NCI-H1436 (cell line): ENCODE measurements at places on chromosomes 3 and 15.

- DNase-seq, result no peak
Measured at GRCh38 chr3:44326019-44326418, 12.5 kb upstream of the TCAIM start.

DNA sequence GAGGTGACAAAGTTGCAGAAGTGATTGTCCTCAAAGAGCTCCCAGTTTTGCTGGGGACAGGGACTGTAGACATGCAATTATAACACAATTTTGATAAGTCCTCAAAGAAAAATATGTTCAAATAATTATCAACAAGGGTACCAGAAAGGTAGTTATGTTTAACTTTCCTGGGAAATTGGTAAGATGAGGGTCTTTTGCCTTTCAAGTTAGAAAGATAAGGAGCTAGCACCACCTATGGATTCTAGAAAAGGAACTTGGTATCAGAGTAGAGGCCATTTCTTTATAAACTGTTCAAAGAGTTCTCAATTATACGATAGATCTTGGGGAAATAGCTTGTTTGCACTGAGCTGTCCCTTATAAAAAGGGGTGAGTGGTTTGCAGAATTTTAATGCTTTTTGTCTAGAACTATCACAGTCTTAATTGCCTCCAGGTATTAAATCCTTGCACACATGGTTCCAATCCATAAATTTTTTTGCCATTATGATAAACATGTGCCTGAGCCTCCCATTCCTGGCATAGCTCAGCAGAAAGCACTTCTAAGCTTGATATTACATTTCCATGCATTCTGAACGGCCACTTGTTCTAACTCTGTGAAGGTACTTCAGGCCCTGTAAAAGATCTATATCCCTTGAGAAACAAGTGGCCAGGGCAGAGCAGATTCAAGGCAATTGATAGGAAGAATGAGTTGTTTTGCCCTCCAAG is 247.5 kb upstream of the LRIG1 start:
- no peak for DNase-seq

DNA sequence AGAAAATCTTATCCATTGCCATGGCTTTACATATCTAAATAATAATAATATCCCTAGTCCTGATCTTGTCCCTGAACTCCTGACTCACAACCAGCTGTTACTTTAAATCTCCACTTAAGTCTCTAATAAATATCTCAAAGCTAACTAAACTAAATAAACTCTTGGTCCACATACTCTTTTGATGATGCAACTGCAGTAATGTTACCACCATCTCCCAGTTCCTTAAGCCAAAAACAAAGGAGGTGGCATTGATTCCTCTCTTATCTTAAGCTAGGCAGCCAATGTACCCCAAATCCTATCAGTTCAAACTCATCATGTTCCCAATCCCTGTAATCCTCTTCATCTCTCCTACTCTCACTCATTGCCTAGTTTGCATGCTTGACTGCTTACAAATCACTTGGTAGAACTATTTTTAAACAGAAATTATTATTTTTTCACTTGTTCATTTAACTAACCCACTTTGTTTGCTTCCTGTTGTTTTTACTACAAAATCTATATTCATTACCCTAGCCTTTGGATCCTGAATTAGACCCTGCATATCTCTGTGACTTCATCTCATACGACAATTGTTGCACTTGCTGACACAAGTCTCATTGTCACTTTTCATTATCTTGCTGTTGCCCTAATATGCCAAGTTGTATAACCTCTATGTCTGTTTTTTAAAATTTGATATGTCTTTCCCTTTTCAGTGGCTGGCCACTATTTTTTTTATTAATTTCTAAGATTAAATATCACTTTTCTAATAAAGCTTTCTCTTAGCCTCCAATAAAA is 462.2 kb downstream of the ZPLD1 start:
- no peak for DNase-seq

GRCh38 chr3:4776399-4776979 is 202.7 kb upstream of the BHLHE40 start:
- DNase-seq, result no peak

DNA sequence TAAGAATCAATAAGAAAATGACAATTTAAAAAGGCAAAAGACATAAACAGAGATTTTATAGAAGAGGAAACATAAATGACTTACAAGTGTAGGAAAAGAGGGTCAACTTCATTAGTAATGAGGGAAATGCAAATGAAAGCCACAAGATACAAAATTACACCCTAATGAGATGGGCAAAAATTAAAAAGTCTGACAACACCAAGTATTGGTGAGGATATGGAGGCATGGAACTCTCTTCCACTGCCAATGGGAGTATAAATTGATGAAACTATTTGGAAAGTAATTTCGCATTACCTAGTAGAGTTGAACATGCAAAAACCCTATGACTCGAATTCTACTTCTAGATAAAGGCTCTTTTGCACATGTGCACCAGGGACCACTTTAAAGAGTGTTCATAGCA is 28.2 kb upstream of the ITGA11 start:
- DNase-seq, result no peak

DNA sequence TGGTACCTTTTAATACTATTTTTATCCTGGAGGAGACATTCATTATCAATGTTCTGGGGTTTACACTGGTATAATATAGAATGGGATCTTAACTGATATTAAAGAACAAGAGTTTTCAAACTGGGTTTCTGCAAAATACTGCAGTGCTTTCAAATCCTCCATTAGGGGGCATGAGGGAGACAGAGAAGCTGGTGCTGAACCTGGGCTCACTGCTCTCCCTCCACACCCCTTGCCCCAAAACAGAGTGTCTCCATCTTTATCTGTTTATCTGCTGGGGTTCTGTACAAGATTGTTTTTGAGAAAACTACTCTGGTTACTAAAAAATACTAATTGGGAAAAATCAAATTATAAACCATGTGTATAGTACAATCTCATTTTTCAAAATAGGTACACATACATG is 41.7 kb downstream of the CADPS start:
- DNase-seq, result no peak

- DNase-seq, result no peak
Measured at GRCh38 chr3:135034891-135035440, 239.9 kb downstream of the EPHB1 start.

GRCh38 chr3:119794971-119795612 is 13.2 kb downstream of the NR1I2 start:
- DNase-seq, result no peak

- no peak for DNase-seq
Measured at GRCh38 chr3:152480282-152480953, 211.7 kb downstream of the MBNL1 start.

- DNase-seq, result no peak
Measured at GRCh38 chr15:46708226-46708625, 1009.1 kb upstream of the SEMA6D start.

GRCh38 chr3:52742418-52743041 is 28.2 kb downstream of the NEK4 start:
- no peak for DNase-seq

DNA sequence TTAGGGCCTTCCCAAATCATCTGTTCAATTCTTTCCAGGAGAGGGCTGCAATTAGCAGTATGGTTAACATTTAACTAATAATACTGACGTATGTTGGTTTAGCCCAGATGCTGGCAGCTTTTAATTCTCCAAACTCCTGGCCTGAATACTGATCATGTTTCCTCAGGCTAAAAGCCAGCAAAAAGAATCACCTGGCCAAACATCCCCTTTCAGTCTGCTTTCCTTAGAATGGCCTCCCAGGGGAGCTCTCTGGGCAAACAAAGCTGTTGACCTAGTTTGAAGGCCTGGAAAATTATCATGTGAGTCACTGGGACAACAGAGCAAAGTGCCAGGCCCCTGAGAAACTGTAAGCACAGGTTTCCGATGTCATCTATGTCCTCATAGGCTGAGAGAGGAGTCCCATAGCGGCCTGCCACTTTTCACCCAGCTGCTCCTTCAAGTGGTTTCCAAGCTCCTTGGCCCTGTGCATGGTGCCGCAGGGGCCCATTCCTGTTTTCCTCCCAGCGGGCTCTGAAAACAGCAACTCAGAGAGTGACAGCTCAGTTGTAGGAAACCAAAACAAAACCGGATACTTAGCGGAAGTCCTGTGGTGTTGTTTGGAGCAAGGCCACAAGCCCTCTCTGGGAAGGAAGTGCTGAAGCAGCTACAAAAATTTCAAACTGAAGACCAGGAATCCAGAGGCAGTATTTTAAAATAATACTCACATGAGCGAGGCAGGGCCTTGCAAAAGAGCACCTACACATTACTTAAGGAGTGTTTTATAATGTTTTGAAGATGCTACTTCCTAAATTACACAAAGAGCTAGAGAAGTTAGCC is 36.5 kb upstream of the RAB11A start:
- peak; percentile 100 for DNase-seq

DNA sequence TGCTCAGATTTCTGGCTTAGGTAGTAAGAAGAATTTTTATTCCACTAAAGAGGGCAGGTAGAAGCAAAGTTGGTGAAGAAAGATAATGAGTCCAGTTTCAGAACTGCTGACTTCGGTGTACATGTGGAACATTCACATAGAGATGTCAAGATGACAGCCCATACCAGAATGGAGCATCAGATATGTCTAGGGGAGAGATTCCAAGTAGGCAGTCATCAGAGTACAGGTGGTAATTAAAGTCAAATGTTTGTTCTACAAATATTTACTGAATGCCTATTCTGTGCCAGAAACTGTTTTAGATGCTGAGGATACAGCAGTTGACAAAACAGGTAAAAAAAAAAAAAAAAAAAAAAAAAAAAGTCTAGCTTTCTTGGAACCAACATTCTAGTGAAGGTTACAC is 81.9 kb downstream of the FGF12 start:
- no peak for DNase-seq

DNA sequence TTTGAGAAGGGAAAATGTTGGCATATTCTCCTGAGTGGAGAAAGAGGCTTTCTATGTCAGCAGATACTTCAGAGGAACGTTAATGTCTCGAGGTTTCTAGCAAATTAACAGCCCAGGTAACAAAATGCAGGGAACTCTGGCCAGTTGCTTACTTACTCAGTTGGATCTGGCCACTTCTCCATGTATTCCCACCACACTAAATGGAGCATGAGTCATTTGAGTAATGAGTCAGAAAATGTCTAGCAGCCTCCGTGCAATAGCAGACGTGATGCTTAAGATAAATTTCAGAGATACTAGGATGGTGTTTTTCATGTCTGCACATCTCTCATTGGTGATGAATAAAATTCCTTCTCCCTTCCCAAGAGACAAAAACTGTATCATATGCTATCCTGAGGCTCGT is 671.5 kb downstream of the FHIT start:
- DNase-seq, result no peak

DNA sequence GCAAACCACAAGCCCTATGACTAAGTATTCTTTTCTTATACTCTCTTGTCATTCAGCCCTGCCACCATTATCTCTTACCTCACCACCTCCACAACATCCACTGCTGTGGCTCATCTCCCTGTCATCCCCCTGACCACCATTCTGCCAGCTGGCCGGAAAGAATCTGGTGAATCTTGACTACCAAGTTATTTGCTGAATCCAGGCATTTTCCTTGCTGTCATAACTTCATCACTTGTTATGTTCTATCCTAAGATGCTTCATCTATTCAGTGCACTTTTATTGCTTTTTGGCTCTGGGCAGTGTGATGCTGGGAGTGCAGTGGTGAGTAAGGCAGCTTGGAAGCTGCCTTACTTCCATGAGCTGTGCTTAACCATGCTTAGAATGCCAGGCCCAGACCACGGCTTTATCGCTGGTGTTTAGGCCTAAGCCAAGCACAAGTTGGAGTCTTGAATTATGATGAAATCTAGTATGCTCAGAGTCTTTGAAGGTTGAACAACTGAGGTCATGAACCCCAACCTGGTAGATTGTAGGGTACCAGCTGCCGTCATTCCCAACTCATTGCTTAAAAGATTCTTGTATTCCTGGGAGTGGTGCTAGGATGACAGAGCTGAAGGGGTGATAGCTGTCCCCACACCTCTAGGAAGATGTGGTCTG is 27.0 kb upstream of the APH1B start:
- DNase-seq, result no peak

- no peak for DNase-seq
Measured at GRCh38 chr15:78778422-78778821, 32.8 kb downstream of the ADAMTS7 start.

DNA sequence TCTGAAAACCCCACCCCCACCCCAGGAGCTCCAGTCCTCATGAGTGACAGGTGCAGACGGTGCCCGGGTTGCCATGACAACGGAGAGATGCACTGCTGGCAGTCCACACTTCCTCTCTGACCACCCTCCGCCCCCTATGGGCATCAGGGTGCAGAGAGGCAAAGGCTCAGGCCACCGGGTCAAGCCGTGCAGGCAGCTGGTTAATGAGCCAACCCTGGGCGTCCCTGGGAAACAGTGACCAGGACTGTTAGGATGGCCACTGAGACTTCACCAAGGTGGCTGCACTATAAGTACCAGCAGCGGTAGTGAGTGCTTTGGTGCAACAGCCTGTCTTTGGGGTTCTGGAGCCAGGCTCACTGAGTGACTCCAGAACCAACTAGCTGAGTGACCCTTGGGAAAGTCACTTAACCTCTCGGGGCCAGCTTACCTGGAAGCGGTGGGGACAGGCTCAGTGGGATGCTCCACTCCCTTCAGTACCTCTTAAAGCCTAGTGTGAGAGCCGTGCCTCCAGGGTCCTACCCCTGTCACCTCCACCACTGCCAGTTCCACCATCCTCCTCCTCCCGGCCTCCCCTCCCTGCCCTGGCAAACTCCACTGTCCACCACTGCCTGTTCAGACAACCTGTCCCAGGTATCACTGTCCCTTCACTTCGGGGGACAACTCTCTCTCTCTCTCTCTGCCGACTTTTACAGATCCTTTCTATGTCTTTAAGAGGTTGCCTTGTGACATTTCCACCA is 121.0 kb upstream of the PRR20G start:
- no peak for DNase-seq

DNA sequence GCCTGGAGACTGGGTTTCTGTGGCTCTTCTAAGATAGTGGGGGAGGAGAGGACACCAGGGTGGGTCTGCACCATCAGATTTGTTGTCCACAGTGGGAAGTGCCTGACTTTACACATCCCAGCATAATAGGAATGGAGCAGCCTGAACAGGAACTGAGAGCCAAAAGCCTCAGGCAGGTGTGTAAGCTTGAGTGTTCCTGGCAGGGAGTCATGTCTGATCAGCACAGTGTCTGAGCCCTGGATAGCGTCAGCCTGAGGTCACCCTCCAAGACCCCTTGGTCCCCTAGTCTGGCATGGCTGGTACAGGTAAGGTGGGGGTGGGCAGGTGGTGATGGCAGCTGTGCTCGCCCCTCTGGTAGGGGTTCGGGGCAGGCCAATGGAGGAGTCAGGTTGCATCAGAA is 20.2 kb downstream of the INSYN1 start:
- DNase-seq, result no peak

DNA sequence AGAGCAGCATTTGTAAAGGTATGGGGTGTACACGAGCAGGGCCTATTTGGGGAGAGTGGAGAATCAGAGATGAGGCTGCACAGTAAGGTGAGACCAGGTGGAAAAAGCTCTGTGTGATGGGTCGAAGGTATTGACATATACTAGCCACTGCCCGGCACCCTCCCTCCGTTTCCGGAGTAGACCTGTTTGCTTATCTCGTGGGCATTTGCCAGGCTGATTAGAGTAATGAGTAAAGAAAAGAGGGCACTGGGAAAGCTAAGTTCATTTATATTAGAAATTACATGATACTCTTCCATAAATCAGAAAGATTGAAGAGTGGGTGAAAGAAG is 46.2 kb upstream of the ATG7 start:
- no peak for DNase-seq

- no peak for DNase-seq
Measured at GRCh38 chr3:60250810-60251209, 1000.4 kb downstream of the FHIT start.
